Amygdala (tissue), 56 donors: ENCODE measurements at places on chromosomes 7 and 10.

DNA sequence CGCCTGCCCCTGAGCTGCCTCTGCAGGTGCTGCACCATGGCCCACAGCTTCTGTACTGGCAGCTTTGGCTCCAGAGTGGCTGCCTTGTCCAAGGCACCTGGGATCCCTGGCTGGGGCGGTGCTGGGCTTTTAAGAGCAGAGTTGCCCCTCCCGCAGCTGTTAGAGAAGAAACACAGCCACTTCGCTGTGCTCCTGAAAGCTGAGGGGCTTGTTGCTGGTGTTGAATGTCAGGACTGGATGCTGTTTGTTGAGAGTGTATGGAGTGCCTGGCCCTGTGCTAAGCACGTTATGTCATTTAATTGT, 6.2 kb downstream of the FAM241B start:
- DNase-seq, result no peak

- no peak for DNase-seq
These were observed 51.2 kb upstream of the CFAP46 start for GRCh38 chr10:132993271-132994184.

DNA sequence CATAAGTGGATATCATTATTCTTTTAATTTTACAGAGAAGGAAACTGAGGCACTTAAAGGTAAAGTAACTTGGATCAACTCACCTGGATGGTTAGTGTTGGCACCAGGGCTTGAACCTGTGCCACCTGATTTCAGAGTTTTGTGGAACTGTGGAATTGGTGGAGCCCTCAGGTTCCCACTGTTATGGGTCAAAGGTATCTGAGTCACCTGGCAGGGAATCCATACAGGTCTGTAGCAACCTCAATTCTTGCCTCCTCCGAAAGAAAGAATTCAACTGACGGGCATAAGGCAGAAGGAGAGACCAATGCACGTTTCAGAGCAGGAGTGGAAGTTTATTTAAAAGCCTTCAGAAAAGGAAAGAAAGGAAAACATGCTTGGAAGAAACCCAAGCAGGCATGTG, 25.2 kb upstream of the ADAMTS14 start:
- DNase-seq, result no peak

DNA sequence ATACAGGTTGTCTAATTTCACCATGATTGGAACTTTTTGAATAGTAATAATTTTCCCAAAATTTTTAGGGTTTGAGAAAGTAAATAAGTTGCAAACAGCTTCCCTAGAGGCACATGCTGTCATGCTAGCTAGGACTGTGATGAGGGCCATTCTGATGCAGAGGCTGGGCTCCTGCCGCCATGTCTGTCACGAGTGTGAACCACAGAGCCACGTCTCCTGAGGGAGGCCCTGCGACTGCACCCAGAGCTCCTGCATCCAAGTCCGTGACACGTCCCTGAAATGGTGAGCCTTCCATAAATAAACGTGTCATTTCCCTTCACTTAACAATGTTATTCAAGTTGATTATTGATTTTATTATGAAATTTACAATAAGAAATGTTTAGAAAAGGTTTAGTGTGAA, 40.0 kb downstream of the C10orf120 start:
- DNase-seq, result no peak

- no peak for DNase-seq
These were observed 67.2 kb downstream of the CAV1 start for GRCh38 chr7:116592041-116592355.

DNA sequence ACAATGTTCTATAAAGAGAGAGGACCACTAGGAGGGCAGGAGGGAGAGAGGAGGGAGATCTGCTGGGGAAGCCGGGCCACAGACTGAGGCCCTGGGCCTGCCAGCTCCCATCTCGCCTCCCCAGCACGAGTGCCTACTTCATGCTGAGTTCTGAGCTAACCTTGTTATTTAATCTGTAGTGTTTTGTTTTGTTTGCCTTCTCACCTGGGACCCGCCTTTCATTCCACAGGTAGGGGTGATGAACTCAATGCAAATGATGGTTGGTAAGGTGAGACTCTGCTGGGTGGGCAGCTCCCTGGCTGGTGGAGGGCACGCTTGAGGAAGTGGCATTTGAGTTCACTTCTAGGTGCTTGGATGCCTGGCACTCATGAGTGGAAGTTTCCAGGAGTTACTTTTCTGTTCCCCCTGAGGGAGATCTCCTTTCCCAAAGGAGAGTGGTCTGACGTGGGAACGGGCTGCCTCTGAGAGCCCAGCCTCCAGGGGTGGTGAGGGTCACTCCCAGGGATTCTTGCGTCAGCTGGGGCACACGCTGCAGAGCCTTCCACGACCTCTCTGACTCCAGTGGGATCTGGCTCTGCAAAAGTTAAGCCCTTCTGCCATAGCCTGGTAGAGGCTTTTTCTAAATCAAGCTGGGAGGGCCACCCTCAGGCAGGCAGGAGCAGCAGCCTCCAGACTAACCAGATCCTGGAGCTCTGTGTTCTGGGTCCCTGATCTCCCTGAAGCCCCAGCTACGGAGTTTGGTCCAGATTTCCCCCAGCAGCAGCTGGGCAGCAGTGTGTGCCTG, 22.4 kb downstream of the UBTD1 start:
- no peak for DNase-seq

- no peak for DNase-seq
These were observed 79.0 kb upstream of the SEMA3C start for GRCh38 chr7:80997841-80998240.

DNA sequence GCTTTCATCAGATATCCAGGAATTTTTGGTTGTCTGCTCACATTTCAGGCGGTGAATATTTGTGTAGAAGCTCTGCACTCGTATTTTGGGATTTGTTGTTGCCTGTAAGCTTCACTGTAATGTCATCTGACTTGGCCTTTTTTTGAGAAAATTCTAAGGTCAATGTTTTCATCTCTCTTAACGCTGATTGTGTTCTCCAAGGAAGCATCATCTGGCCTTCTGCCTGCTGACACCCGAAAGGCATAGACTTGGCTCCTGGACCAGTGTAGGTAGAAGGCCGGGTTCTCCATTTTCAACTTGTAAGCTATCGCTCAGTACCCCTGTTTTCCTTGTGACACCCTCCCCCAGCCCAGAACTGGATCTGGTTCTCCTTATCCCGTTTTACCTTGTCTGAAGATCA, 44.2 kb downstream of the SLC13A1 start:
- DNase-seq, result no peak

DNA sequence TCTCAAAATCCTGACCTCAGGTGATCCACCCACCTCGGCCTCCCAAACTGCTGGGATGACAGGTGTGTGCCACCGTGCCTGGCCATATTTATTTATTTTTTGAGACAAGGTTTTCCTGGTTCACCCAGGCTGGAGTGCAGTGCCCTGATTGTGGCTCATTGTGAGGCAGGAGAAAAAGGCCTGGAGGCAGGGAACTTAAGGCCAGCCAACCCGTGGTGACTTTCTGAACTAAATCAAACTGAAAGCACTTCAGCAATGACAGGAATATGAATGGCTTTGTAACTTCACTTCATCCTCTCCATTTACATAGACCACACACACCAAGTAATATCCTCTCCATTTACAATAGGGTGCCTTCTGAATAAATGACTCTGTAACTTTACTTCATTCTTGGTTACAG, 124.4 kb downstream of the CCDC3 start:
- no peak for DNase-seq

DNA sequence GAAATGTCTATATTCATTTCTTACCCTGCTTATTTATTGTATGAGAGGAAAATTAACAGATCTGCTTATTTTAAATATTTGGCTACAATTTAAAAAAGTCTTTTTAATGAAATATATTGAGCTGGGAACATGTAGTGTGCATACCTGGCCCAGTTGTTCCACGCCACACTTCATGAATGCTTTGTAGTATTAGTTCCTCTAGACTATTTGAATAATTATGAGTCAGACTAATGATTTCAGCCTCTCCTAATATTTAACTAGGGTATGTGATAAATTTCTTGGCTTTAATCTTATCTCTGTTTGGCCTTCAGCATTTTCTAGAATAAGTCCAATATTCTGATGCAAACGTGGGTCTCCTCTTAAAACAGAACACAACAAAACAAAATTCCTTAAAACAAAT, 226.6 kb downstream of the CREB5 start:
- DNase-seq, result no peak

GRCh38 chr7:42590771-42591310, 321.0 kb downstream of the C7orf25 start:
- no peak for DNase-seq

GRCh38 chr7:20235288-20235687, 18.1 kb upstream of the MACC1 start:
- DNase-seq, result no peak

GRCh38 chr7:149422162-149422913, 38.5 kb downstream of the ZNF777 start:
- no peak for DNase-seq

DNA sequence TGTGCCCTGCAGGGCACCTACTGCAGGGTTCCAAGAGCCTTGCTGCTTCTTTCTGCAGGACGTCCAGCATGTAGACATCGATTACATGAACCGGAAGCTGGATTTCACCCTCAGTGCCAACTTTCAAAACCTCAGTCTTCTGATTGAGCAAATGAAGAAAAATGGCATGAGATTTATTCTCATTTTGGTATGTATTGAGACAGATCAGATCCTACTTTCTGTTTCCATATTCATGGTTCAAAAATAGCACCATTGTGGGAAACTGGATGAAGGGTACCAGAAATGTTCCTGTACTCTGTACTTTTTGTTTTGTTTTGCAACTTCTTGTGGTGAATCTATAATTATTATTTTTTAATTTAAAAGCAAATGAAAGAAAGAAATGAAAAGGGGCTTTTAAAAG, 64.1 kb downstream of the MGAM2 start:
- no peak for DNase-seq

DNA sequence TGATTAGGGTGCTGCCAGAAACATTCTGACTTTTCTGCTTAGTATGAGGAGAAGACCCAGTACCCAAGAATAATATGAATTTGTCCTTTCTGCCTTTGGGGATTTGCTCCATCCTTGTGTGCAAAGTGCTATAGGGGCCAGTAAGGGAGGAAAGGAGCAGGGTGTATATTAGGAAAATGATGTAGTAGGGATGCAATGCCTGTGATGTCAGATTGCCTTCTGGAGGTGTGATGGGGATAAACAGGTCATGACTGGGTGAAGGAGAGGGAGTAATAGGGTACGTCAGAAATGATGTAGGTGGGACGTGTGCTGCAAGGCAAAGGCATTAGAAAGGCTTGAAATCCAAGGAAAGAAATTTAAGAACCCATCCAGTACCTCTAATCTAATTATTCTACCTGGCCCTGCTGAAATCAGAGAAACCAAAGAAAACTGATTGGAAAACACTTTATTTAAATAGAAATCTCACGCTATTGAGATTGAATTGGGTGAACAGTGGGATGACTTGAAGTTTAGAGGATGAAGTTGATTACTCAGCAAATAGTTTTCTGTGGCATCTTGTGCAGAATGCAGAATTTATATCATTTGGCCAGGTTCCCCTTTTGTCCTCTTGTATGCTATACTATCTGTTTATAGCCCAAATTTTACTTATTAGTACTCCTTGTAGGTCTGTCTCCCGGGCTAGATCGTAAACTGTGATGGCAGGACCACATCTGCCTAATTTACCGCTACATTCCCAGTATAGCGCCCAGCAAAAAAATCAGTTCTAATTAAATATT, 503.9 kb downstream of the SUGCT start:
- DNase-seq, result no peak

DNA sequence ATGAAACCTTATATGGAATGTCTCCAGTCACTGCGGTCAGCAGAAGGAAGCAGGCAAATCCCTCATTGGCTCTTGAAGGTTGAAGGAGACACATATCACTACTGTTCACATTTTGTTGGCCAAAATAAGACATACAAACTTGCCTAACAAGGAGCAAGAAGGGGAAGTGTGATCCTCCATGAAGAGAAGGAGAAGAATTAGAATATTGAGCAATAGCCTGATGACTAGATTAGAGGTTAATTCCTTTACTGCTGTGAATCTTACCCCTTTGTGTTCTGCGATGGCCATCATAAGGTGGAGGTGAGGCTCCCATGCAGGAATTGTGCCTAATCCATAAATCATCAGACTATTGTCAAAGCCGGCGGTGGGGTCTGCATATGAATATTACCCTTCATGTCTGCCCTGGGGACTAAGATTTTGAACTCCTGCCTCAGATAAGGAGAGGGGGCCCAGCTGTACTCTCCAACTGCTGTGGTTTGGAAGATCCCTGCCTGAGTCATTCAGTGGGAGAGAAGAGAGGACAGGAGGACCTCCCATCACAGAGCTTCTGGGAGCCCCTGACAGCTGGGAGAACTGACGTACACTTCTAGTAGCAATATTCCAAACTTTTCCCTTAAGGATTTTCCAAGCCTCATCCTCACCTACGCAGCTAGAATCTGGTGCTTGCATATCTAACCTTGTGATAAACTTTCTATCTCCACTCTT, 398.5 kb downstream of the REEP3 start:
- DNase-seq, result no peak

DNA sequence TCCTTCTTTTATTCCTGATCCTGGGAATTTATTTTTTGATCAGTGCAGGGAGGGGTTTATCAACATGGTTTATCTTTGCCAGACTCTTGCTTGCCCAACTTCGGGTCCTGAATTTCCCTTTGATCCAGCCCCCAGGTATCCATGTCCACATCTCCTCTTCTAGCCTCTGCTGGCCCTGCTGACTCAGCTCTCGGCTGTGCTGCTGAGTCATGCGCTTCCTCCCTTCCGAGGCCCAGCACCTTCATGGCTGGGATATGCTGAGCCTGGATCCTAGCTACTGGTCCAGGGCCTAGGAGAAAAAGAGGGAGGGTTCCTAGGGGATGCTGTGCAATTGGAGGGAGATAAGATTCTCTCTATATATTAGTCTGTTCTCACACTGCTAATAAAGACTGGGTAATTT, 380.7 kb upstream of the SHH start:
- DNase-seq, result no peak

GRCh38 chr10:79179164-79179956, 110.6 kb downstream of the ZMIZ1 start:
- no peak for DNase-seq

GRCh38 chr10:29537799-29538198, 97.0 kb downstream of the SVIL start:
- DNase-seq, result no peak

- no peak for DNase-seq
These were observed 78.2 kb upstream of the TARP start for GRCh38 chr7:38351601-38352000.

DNA sequence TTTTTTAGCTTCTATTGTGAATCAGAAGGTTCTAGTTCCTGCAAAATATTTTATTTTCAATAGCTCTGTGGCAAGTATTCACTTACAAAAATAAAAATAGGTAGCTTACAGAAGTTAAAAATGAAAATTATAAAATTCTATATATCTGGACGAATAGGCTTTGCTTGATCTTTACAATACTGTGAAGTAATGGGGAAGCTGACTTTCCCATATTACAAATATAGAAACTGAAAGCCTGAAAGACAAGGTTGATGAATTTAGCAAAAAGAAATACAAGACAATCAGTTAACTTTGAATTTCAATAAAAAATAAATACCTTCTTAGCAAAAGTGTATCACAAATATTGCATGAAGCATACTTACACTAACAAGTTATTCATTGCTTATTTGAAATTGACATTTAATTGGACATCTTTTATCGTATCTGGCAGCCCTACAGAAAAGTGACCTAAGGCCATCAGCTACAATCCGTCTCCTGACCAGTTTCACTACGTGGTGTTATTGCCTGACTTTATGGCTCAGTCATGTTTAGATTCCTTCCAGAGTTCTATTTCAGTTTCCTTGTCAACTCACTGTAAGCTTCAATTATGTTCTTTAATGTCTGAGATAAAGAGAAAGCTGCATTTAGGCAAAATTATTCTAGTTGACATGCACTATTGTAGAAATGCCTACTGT, 310.5 kb upstream of the HGF start:
- DNase-seq, result no peak
